ENCODE measurements at places on chromosomes 12 and 14.

GRCh38 chr14:54784657-54785056, 118.0 kb downstream of the GCH1 start:
- no peak for DNase-seq

DNA sequence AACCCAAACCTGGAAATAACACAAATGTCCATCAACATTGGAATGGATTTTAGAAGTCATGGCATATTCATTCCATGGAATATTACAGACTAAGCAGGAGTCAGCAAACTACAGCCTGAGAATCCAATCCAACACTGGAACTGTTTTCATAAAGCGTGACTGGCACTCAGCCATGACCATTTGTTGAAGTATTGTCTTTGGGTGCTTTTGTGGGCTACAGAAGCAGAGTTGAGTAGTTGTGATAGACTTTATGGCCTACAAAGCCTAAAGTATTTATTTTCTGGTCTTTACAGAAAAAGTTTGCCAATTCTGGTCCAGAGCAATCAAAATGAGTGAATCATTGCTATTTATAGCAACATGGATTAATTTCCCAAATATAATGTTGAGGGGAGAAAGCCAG, 34.5 kb upstream of the FRS2 start:
- no peak for DNase-seq

GRCh38 chr12:89427508-89428156, 75.3 kb upstream of the DUSP6 start:
- no peak for DNase-seq

DNA sequence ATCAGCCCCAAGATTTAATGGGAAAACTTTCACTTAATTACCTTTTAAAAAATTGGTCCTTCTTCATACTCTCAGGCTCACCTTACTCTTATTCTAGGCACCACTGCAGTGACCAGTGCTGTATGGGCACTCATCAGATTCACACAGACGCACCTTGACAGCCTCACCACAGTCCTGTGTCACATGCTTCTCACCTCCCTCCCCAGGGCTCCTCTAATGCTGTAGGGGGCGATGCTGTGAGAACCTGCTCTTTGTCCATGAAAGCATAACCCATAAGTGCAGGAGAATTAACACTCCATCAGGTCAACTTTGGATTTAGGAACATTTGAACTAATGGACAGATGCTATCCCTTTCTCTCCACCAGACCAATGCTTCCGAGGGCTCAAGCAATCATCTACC, 13.9 kb upstream of the PPP4R3A start:
- no peak for DNase-seq

- no peak for DNase-seq
Observed at GRCh38 chr12:2613326-2614073, 181.3 kb upstream of the FKBP4 start.

- no peak for DNase-seq
Observed at GRCh38 chr14:50619569-50620141, 48.5 kb downstream of the SAV1 start.

GRCh38 chr12:131830914-131831571, 2.9 kb downstream of the MMP17 start:
- DNase-seq: no peak

DNA sequence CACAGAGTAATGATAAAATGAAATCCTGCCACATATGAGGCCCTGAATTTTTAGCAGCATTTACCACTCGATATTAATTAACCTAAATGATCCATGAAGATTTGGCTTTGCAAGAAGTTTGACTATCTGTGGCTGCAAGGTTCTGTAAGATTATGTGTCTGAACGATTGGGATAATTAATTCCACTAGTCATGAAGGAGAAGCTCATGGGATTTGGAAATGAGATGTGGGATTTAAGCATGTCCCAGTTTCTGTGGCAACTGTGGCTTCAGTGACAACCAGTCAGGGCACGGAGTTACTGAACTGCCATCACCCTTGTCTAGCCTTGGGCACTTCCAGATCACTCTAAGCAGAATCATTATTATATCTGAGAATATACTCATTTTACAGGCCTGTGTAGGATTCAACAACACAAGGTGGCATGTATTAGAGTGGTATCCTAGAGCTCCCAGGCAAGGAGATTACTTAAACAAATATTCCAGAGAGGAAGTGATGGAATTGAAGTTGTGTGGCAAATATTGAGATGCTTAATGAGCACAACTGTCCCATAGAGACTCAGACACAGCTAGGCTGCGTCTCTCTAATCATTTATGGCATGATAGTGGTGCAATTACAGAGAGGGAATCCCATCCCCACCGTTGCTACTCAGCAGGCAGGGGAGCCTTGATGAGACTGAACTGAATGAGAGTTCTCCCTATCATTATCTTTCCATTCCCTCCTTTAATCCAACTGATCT, 205.0 kb upstream of the KRR1 start:
- DNase-seq: no peak

GRCh38 chr12:5154091-5154490, 110.4 kb downstream of the KCNA5 start:
- no peak for DNase-seq
